ENCODE measurements at places on chromosomes 16 and 17.

GRCh38 chr16:4019371-4019791 lies 96.9 kb downstream of the ADCY9 start:
- no peak for DNase-seq

- no peak for DNase-seq
Observed at GRCh38 chr17:17999364-18000029, 26.8 kb downstream of the DRC3 start.

GRCh38 chr16:24344784-24345183 lies 88.6 kb downstream of the CACNG3 start:
- no peak for DNase-seq

GRCh38 chr16:89639385-89639784 lies 18.1 kb downstream of the CHMP1A start:
- DNase-seq: no peak

GRCh38 chr16:54936201-54936978 lies 5.7 kb downstream of the IRX5 start:
- DNase-seq: no peak

DNA sequence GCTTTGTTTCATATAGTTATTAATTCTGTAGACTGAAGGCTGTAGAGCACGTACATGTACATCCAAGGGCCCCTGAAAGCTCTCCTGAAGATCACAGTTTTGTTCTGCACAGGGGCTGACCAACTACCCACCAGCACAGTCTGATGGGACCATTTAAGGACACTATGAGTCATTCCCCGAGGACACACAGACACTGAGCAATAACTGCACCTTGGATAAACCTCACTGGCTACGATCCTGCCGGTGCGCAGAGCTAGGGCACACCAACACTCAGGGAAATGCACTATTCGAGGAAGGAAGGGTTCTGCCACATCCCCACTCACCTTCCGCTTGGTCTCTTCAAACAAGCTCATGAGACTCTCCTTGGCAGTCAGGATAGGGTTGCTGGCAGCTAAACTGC lies 20.3 kb downstream of the SMG6 start:
- no peak for DNase-seq

- no peak for DNase-seq
Observed at GRCh38 chr17:2063261-2064146, 8.6 kb downstream of the HIC1 start.

DNA sequence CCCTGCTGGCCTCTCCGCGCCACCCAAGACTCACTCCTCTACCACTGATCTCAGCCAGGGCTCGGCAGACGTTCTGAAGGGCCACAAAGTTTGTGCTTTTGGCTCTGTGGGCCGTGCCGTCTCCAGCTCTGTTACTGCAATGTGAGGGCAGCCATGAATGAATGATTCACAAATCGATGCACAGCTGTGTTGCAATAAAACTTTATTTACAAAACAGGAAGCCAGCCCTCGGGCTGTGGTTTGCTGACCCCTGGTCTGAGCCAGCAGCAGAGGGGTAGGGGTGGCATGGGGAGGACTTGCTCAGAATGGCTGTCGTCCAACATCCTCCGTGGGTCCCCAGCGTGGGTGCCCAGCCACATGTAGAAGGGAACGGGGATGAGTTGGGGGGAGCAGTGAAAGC lies 63.0 kb upstream of the PVALEF start:
- no peak for DNase-seq

DNA sequence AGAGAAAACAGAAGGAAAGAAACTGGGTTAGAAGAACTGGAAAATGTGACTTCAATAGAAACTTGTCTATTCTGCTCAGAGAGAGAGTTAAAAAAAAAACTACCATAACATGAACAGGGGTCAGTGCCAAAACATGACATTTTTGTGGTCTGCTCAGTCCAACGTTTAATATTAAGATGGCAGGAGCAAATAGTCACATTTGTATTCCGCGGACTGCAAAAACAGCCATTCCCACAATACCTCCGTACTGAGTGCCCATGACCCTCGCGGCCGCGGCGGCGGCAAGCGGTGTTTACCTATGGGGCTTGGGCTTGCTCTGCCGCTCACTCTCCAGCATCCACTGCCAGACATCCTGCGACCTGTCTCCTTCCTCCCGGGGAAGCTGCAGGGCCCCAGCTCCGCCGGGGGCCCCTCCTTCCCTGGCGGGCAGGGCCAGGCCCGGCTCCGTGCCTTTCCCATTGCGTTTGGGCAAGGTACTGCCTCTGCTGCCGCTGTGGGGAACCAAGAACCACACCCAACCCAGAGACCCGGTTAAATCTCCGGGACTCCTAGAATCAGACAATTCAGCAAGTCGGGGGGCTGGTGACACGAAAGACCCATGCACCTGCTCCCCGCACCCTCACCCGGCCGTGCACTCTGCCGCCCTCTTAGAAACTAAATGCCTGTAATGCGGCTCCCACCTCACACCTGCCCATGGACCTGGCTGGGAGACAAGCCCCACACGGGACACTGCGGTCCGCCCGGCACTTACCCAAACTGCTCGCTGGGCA lies 24.7 kb downstream of the AXIN2 start:
- no peak for DNase-seq

DNA sequence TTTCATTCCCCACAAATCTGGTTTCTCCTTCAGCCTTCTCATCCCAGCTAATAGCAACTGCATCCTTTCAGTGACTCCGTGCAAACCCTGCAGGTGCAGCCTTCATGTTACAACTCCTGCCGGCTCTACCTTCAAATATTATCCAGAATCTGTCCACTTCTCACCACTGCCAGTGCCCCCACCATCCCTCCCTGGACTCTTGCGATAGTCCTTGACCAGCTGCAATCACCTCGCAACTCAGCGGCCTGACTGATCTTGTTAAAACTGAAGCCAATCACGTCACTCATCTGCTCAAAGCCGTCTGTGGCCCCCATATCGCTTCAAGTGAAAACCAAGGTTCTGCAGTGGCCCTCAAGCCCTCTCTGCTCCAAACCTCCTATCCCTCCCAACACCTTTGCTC lies 42.8 kb upstream of the KIFC3 start:
- DNase-seq: no peak

GRCh38 chr17:61750656-61751055 lies 112.7 kb downstream of the BRIP1 start:
- DNase-seq: no peak

DNA sequence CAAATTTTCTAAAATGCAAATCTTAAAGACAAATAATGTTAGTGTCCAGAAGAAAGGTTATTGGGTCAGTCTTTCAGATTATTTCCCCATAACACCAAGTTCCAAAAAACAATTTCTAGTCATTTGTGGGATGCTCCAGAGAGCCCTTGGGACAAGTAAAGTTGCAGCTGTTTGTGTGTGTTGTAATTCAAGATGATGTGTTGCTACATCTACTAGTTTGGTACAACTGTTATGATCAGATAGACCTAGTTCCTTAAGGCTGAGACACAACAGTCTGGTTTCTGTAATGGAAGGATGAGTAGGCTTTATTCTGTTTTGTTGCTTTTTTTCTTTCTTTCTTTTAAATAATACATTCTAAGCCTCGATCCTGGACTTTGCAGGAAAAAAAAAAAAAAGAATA lies 41.9 kb downstream of the PIGL start:
- DNase-seq: no peak

GRCh38 chr17:3834811-3835210 lies 11.2 kb downstream of the NCBP3 start:
- DNase-seq: no peak

DNA sequence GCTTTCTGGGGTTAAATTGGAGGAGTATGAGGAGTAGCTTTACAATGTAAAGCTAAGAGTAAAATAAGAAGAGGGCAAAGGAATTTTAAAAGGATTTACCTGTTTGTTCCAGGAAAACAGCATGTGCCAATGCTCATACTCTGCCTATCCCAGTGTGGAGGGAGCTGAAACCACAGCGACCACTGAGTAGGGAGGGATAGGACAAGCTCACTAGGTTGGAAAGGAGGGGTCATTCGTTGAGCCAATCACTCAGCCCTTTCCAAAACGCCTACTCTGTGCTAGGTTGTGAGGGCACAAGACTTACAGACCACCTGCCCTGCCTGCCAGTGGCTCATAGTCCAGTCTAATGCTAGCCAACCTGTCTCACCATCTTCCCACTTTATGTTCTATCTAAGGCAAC lies 1.1 kb upstream of the DNAJC7 start:
- no peak for DNase-seq

- no peak for DNase-seq
Observed at GRCh38 chr17:76716839-76717215, 6.1 kb upstream of the MXRA7 start.

GRCh38 chr17:78785011-78785662 lies 3.1 kb upstream of the CYTH1 start:
- DNase-seq: no peak

GRCh38 chr17:6670999-6671398 lies 19.4 kb downstream of the C17orf100 start:
- DNase-seq: no peak

DNA sequence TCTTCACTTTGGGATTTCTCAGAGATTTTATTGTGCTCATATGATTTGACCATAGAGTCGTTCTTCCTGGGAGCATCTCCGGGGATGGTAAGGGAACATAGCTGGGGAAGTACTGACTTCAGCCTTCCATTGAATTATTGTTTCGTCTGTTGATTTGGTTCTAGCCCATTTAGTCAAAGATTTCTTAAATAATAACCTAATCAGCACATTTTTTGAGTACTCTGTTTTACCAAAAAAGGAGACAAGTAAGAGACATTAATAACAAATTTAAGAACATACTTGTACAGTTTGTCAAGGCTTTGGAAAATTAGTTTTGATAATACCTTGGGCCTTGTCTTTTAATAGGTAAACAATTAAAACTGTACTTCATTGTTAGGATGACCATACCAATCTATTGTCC lies 78.0 kb downstream of the CDRT15 start:
- DNase-seq: no peak

- no peak for DNase-seq
Observed at GRCh38 chr17:43465049-43465448, 18.7 kb upstream of the DHX8 start.

DNA sequence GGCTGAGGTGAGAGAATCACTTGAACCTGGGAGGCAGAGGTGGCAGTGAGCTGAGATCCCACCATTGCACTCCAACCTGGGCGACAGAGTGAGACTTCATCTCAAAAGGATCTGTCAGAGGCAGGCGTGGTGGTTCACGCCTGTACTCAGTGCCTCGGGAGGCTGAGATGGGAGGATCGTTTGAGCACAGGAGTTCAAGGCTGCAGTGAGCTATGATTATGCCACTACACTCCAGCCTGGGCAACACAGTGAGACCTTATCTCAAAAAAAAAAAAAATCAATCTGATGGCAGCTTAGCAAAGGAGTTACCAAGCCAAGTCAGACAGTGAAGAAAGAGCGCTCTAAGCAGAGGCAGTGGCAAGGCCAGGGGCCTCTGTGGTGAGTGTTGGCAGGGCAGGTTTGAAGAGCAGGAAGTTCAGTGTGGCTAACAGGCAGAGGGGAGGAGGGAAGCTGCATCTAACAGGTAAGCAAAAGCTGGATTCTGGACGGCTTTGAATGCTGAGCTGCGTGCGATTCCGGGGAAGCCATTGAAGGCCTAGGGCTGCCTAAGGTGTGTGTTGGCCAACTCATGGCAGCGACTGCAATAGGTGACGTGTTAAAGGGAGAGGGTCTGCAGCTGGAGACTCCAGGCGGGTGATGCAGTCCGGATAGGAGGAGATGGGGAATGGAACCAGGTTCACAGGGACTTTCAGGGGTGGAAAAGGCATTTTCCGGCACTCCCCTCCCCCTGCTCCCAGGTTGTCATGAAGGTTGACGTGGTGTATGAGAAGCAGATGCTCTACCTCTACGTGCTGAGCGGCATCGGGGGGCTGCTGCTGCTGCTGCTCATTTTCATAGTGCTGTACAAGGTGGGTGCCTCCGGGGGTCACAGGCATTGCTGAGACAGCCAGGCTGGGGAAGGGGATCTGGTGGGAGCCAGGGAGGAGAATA lies 7.0 kb downstream of the ZNF768 start:
- DNase-seq: no peak

DNA sequence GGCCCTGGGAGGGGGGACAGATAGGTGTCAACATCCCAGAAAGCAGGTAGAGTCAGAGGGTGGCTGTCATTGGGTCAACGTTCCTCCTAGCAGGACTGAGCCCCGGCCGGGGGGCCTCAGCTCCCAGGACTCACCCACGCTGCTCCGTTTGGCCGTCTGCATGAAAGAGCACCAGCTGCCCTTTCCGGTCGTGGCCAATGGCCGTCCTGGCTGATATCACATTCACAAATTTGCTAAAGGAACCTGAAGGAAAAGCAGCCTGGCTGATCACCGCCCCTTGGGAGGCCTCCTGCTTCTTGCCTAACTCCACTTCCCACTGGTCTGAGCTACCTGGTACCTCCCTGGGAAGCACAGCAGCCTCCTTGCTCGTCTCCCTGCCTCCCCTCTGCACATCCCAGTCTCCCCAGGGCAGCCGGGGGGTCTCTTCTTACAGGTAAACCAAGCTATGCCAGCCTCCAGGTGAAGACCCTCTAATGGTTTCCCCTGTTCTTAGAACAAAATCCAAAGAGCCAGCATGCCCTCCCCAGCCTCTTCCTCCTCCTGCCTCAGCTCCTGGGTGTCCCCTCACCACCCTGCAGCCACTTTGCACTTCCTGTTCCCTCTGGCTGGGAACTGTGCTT lies 3.4 kb downstream of the NAGPA start:
- no peak for DNase-seq

GRCh38 chr17:76121932-76122430 lies 18.4 kb upstream of the EXOC7 start:
- no peak for DNase-seq

GRCh38 chr17:38425744-38426143 lies 2.5 kb upstream of the ARHGAP23 start:
- no peak for DNase-seq

DNA sequence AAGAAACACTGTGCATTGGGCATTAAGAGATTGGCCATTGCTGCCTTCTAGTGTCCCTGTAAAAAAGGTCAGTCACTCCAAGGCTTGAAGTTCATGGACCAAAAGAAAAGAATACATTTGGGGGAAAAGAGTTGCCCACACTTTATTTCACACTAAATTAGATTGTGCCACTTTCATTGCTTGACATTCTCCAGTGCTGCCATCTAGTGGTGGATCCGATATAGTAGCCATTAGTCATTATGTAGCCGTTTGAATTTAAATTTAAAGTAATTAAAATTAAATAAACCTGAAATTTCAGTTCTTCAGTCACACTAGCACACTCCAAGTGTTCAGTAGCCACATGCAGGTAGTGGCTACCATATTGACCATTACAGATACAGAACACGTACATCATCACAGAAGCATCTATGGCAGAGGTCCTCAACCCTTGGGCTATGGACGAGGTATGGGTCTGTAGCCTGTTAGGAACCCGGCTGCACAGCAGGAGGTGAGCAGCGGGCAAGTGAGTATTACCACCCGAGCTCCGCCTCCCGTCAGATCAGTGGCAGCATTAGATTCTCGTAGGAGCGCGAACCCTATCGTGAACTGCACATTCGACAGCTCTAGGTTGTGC lies 21.9 kb upstream of the CDH5 start:
- no peak for DNase-seq
